ENCODE measurements at places on chromosomes 3 and 15. TPM values are rescaled to one million over a fixed set of nuclear protein-coding genes. Genes with fewer than 3 reads are reported as not detected.

- DNase-seq = peak; percentile 46
These were observed 94.9 kb upstream of the NSMCE3 start for GRCh38 chr15:29364426-29365078.

DNA sequence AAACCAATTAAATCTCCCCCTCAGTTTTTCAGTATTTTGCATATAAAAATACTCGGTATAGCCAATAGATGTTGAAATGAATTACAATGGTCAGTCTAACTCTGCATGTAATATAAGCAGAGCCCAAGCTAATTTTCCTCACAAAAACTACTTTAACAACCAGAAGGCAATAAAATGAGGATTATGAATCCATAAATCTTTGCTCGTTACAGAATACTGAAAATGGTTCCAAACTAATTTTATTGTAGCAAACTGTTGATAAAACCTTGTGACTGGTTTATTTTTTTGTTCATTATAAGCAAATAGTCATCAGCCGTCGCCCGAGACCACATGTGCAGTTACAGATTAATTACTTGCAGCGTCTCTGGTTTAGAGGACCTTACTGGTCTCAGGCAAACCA is 183.2 kb downstream of the SSR3 start:
- no peak for DNase-seq

GRCh38 chr3:8757551-8758518 is 11.6 kb downstream of the OXTR start:
- DNase-seq = no peak

GRCh38 chr3:81823882-81824395 is 62.5 kb upstream of the GBE1 start:
- DNase-seq = no peak

- no peak for DNase-seq
These were observed 15.0 kb downstream of the FBLN2 start for GRCh38 chr3:13563911-13564310.

GRCh38 chr3:4674216-4674615 is 181.1 kb downstream of the ITPR1 start:
- no peak for DNase-seq

DNA sequence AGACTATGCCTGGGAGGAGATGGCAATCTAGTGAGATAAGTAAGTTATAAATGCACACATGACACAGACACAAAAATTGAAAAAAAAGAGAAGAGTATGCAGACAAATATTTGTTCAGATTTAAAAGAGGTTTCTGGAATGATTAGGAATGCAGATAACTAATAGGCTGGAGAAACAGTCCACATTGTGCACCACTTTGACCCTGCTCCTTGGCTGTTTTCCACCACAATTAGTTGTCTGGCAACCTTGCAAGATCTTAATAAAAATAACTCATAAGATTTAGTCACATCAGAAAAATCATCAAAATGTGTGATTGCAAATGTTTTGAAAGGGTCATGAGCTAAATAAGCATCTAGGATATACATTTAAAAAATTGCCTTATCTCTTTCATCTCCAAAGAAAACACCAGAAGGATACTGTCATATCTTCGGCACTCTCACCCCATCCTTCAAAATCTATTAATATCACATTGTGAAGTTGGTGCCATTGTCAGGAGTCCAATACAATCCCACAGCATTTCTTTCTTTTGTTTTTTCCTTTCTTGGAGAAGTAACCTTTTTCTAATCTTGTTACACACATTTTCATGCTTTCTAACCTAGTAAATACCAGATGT is 153.7 kb upstream of the KCNMB2 start:
- DNase-seq = no peak

- no peak for DNase-seq
These were observed 3.7 kb upstream of the NGRN start for GRCh38 chr15:90261811-90262210.

- no peak for DNase-seq
These were observed 35.6 kb downstream of the DAPK2 start for GRCh38 chr15:64010719-64011118.

- no peak for DNase-seq
These were observed 80.2 kb downstream of the LPP start for GRCh38 chr3:188234132-188234531.

DNA sequence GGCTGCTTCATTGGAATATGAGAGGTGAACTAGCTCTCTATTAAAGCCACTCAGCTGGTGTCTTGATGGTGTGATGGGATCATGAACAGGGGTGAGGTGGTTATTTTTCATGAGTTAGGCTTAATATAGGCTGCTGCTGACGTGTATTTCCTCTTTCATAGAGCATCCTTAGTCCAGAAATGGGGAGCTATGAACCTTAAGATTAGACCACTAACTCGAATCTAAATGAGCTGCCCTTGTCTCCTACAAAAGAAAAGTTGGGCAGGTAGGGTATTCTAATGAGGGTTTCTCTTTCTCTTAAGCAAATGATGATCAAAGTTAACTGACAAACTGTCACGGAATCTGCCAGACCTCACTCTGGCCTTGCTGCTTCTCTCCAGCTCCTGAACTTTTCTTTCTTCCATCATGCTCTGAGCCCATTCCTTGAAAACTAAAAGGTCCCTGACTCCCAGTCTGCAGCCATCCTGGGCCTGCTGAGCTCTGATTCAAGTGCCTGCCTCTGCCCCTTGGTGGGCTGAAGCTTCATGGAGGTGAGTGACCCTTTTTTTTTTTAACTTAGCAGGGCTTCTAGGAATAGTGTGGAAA is at the start of gene TRIM69:
Gene TRIM69 (plus strand): TSS at position 348 of the 585 bp plus-strand sequence. CDS start 177 bp downstream, at position 525.
- DNase-seq = no peak

DNA sequence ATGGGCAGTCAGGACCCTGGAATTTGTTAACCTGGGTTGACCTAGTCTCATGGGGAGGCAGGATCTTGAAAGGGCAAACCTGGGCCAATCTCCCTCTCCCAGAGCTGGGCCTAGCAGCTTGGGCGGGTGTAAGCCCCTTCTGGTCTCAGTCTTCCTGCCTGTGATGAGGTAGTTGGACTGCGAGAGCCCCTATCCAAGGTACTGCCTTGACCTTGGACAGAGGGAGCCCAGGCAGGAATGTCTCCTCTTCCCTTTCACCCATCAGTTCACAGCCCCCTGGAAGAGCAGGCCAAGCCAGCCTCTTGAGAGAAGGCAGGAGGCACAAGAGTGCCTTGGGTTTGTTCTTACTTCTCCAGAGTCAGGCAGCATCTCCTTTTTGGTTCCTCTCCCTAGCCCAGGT is 24.7 kb upstream of the SEMA3F start:
- DNase-seq = no peak

GRCh38 chr3:101413656-101414055 is 93.3 kb upstream of the IMPG2 start:
- no peak for DNase-seq

DNA sequence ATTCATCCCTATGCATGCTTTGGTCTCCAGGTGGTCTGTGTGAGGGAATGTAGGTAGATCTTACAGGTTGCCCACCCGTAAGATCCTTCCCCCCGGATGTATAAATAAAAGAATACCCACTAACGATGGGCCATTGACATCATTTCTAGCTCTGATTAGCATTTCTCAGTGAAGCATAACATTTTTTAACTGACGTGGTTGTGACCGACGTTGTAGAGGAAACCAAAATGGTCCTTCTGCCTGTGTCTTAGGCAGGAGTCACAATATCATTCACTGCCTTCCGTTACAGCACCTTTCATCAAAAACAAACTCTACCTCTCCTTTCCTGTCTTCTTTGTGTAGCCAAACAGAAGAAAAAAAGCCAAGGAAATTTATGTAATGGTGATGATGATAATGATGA is 27.3 kb upstream of the UMPS start:
- DNase-seq = no peak

DNA sequence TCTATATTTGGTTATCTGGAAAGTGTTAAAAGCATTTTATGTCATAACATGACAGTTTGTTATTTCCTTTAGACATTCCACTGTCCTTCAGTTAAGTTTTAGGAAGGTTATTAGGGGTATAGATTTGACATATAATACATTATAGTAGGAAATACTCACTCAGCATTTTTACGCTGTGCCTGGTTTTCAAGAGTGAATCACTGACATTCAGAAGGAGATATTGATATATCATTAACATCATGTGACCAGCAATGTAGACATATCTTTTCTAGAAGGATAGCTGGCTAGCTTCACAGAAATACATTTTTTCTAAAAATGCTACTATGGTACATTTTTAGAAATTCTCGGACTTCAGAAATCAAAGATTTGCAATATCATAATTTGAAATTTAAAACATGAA is 57.6 kb downstream of the OPA1 start:
- DNase-seq = no peak

DNA sequence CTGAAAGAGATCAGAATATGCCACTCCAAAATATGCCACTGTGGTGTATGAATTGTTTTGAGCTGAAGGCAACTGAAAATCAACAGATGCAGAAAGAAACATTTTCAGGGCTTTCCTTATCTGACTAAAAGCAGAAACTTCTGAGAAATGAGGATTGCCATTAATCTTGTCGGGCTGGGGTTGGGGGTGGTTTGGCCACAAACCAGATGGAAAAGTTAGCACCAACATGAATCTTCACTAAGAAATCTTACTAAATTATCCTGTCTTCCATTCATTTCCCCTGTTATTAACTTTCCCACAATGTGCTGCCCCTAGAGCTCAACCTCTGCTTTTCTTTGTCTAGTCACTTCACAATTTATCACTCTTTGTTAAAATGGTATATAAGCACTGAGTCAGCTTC is 229.9 kb upstream of the GADL1 start:
- no peak for DNase-seq

DNA sequence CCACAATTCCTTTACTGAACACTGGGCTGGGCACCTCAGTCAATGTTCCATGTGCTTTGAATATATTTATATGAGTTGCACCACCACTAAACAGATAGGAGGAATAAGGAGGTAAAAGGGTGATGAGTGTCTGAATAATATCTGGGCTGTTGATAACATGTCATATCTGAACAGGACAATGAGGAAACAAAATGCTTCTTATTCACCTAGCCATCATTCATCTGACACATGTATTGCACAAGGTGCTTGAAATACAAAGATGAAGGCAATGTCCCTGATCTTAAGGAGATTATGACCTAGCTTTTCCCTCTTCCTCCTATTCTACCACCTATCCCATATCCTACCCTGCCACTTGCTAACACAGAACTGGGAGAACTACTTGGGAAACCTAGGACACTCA is 8.0 kb upstream of the CERS3 start:
- DNase-seq = no peak

- no peak for DNase-seq
These were observed 130.6 kb downstream of the FAM174B start for GRCh38 chr15:92524874-92525565.

DNA sequence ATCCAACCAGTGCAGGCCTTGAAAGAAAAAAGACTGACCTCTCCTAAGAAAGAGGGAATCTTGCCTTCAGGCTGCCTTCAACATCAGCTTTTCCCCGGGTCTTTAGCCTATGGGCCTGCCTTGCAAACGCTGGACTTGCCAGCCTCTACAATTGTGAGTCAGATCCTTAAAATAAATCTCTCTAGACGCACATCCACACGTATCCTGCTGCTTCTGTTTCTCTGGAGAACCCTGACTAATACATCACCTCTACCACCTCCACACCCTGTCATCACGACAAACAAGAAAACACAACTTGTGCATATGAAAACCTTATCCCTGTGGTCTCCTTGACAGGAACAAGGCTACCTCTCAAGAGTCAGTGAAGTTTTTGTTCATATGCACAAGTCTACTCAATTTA is 11.8 kb downstream of the CYFIP1 start:
- no peak for DNase-seq

- DNase-seq = no peak
These were observed 25.2 kb downstream of the TLE3 start for GRCh38 chr15:70072479-70072878.

- DNase-seq = no peak
These were observed 98.5 kb upstream of the SLC25A36 start for GRCh38 chr3:140842984-140843649.

DNA sequence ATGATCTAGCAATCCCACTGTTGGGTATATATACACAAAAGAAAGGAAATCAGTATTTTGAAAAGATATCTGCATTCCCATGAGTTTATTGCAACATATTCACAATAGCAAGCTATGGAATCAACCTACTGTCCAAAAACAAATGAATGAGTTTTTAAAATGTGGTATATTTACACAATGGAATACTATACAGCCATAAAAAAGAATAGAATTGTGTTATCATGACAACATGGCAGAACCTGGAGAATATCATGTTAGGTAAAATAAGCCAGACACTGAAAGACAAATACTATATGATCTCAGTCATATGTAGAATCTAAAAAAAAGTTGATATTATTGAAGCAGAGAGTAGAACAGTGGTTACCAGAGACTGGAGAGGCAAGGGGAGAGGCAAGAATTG is 732.6 kb downstream of the MCTP2 start:
- DNase-seq = no peak

Gene C15orf40
- total RNA-seq = 29.6 TPM

Gene IGSF10
- 0.05 TPM for total RNA-seq

Gene PCLAF
- 4.7 TPM for total RNA-seq

Gene SIAH2
- 9.6 TPM for total RNA-seq

Gene FETUB
- total RNA-seq = not detected

Gene GOLGA8T
- total RNA-seq = not detected

Gene PRTG
- total RNA-seq = 19.4 TPM

Gene IDH3A
- total RNA-seq = 40.2 TPM

Gene CHRNA7
- 19.1 TPM for total RNA-seq

Gene AMOTL2
- total RNA-seq = 38.1 TPM
